ENCODE measurements at places on chromosomes 6 and 20. TPM values are rescaled to one million over a fixed set of nuclear protein-coding genes. Genes with fewer than 3 reads are reported as not detected.

The OR2H1 gene
- not detected for total RNA-seq

GRCh38 chr20:15594158-15594695, 979.0 kb downstream of the KIF16B start:
- H3K27ac ChIP-seq: no peak overlapping the region
- no peaks in the 10 kb centered on the region for H3K4me1 ChIP-seq
- no peaks in the 10 kb centered on the region for H3K27me3 ChIP-seq
- no peak for DNase-seq
- H3K36me3 ChIP-seq: no peaks in the 10 kb centered on the region
- H3K4me3 ChIP-seq: no peak overlapping the region

DNA sequence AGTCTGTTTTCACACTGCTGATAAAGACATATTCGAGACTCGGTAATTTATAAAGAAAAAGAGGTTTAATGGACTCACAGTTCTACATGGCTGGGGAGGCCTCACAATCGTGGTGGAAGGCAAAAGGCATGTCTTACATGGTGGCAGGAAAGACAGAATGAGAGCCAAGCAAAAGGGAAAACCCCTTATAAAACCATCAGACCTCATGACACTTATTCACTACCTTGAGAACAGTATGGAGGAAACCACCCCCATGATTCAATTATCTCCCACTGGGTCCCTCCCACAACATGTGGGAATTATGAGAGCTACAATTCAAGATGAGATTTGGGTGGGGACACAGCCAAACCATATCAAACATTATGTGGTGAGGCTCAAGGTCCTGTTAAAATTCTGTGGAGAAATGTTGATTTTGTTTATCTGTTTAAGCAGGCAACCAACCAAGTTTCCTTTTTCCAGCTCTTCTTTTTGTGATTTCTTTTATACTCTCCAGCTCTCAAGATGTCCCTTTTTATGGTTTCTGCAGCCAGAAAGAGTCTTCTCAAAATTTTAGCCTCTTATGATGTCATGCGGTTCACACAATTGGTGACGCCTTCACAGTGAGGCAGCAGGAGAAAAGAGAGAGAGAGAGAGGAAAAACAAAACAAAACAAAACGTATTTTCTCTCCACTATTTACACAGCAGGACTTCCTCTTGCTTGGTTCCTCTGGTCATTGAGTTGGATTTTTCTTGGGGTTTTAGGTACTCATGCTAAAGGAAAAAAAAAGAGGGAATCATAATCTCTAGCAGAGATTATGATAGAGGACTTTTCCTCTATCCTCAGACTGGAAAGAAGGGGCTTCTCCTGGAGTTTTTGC, 18.0 kb downstream of the AIG1 start:
- DNase-seq: no peak
- no peaks in the 10 kb centered on the region for H3K27me3 ChIP-seq
- no peak overlapping the region for H3K27ac ChIP-seq
- H3K4me3 ChIP-seq: no peak overlapping the region
- no peaks in the 10 kb centered on the region for H3K36me3 ChIP-seq
- H3K4me1 ChIP-seq: no peaks in the 10 kb centered on the region

DNA sequence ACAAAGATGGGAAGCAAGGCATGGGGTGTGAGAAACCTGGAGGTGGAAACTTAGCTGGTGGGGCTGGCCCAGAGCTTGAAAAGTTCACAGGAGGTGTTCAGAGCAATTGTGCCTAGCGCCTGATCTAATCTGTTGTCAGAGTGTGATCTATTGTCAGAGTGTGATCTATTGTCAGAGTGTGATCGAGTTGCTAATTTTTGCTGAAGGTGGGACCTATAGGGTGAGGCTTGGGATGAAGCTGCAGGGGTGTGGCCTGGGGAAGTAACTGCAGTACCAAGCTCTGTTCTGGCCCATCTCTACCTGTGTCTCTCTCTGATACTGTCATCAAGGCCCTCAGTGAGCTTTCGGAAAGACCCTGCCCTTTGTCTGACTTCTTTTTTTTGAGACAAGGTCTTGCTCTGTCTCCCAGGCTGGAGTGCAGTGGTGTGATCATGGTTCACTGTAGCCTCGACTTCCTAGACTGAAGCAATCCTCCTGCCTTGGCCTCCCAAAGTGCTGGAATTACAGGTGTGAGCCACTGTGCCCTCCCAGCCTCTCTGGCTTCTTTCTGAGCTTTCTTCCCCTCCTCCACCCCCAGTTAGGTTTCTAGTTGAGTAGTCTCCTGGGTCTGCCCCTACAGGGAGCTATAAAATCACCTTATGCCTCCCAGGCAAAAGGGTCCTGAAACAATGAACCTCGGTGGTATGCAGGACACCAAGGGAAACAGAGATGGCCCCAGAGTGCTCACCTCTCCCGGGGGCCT, 150.8 kb upstream of the RNF24 start:
- no peaks in the 10 kb centered on the region for H3K36me3 ChIP-seq
- H3K27me3 ChIP-seq: no peaks in the 10 kb centered on the region
- H3K4me1 ChIP-seq: peaks cover 11% of the 10 kb centered on the region
- H3K27ac ChIP-seq: no peak overlapping the region
- DNase-seq: no peak

- no peak overlapping the region for H3K4me3 ChIP-seq
- no peak for DNase-seq
- no peaks in the 10 kb centered on the region for H3K27me3 ChIP-seq
- H3K4me1 ChIP-seq: no peaks in the 10 kb centered on the region
Observed at GRCh38 chr20:54272901-54273488, 65.1 kb downstream of the PFDN4 start.

- no peak for DNase-seq
- peak overlapping the region; percentile 58 for H3K27ac ChIP-seq
- H3K36me3 ChIP-seq: no peaks in the 10 kb centered on the region
- no peaks in the 10 kb centered on the region for H3K27me3 ChIP-seq
- peaks cover 29% of the 10 kb centered on the region for H3K4me1 ChIP-seq
- no peak overlapping the region for H3K4me3 ChIP-seq
Observed at GRCh38 chr6:16432075-16433032, 194.0 kb downstream of the GMPR start.

DNA sequence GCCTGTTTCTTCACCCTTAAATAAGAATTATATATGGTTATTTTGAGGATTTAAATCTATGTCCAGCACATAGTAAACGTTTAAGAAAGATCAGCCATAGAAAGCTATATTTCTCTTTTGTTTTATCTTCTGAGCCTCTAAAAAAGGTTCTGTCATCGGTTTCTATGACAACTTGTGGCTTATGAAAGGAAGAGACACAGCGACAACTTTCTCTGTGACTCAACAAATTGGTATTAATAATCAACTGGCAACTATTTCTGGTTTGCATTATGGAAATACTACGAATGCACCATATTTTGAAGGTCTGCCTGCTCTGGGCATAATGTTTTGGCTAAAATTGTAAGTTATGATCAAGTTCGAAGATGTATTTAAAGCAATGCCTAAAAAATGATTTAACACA, 751.0 kb downstream of the CD109 start:
- no peaks in the 10 kb centered on the region for H3K27me3 ChIP-seq
- H3K36me3 ChIP-seq: no peaks in the 10 kb centered on the region
- no peak overlapping the region for H3K27ac ChIP-seq
- no peak overlapping the region for H3K4me3 ChIP-seq
- DNase-seq: no peak

- no peak overlapping the region for H3K4me3 ChIP-seq
- no peak overlapping the region for H3K27ac ChIP-seq
- H3K4me1 ChIP-seq: no peaks in the 10 kb centered on the region
Observed at GRCh38 chr6:10268111-10268510, 146.8 kb downstream of the TFAP2A start.

The RAET1E gene
- total RNA-seq: 2.1 TPM

DNA sequence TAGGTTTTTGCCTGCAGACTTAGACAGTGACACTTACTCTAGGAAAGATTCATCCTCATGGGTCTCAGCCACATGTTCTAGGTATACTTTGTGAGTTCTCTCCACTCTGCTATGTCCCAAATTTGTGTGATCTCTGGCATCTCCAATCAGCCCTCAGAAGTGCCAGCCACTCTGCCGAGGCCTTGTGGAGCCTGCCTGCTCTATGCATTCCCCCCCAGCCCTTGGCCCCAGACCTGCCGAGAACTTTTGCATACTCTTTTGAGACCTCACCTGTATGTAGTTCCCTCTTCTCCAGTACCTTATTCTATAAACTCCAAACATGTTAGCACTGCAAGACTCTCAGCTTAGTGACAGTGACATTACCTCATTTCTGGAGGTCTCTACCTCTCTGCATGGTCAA, 2170.5 kb upstream of the DEFB115 start:
- H3K4me1 ChIP-seq: no peaks in the 10 kb centered on the region
- no peak overlapping the region for H3K27ac ChIP-seq
- peak; percentile 33 for DNase-seq
- H3K27me3 ChIP-seq: no peaks in the 10 kb centered on the region

The DDO gene
- total RNA-seq: 1.7 TPM

The HLA-DQB1 gene
- total RNA-seq: 179 TPM

DNA sequence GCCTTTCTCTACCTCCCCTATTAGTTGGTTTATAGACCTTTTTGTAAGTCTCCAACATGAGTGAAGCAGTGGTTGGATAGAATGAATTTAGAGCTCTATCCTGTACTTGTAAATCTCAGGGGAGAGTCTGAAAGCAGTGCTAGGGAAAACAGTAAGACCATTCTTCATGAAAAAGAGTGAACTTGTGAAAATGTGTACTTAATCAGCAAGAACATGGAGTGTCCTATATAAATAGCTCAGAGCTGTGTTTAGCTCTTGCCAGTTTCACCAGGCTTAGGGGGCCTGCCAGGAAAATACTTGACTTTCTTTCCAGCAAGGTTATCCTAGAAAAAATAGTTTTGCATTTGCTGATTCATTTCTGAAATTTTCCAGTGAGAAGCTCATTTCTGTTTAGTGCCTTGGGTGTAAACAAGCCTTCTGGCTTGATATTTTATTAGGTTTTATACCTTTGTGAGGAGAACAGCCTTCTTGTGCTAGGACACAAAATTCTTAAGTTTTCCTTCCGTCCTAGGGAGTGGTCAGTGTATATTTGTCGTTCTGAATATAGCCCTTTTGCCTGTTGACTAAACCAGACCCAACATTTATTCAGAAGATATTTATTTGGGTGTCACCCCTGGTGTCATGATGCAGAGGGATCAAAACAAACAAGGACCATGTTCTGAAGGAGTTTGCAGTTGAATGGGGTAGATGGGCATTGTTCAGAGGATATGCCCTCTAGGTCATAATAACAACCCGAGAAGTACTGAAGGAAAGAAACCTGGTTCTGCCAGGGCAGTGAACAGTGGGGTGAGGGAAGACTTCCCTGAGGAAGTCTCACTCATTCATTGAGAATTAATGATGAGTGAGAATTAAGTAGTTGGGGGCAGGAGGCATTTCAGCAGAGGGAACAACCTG, 7.6 kb downstream of the ARFGEF2 start:
- H3K36me3 ChIP-seq: no peaks in the 10 kb centered on the region
- DNase-seq: no peak
- no peak overlapping the region for H3K27ac ChIP-seq

DNA sequence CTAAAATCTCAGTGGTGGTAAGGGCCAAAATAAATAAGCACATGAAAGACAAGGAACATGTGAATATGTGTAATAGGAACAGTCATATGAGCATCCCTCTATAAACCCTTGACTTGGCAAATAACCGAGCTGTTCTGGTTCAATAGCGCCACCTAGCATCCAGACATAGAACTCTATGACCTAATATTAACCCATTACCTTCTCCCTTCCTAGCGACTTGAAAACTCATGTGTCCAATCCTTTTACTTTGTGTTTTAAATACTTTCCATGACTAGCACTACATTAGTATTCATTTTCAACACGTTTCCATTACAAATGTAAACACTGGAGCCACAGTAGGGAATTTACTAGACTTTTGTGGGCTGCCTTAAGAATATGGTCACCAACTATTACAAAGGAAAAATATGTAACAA, 279.7 kb downstream of the UST start:
- no peaks in the 10 kb centered on the region for H3K36me3 ChIP-seq
- no peak overlapping the region for H3K4me3 ChIP-seq

DNA sequence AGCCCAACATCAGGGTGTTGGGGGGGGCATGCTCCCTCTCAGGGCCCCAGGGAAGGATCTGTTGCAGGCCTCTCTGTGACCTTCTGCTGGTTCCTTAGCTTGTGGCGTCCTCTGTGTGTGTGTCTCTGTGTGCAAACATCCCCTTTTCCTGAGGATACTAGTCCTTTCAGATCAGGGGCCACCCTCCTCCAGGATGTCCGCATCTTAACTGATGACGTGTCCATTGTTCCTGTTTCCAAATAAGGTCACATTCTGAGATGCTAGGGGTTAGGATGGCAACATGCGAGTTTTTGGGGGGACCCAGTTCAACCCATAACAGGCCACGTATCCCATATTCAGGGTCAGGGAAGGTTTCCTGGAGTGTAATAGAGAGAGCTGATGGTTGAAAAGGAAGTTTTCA, 40.9 kb downstream of the GMPR start:
- H3K27me3 ChIP-seq: no peaks in the 10 kb centered on the region
- H3K4me3 ChIP-seq: no peak overlapping the region
- H3K27ac ChIP-seq: no peak overlapping the region
- no peaks in the 10 kb centered on the region for H3K36me3 ChIP-seq
- no peak for DNase-seq

- H3K27ac ChIP-seq: no peak overlapping the region
- DNase-seq: no peak
- no peaks in the 10 kb centered on the region for H3K27me3 ChIP-seq
- no peaks in the 10 kb centered on the region for H3K36me3 ChIP-seq
- H3K4me1 ChIP-seq: peaks cover 18% of the 10 kb centered on the region
Observed at GRCh38 chr6:30767158-30767943, 23.0 kb upstream of the IER3 start.

The SPATS1 gene
- total RNA-seq: not detected

The TFAP2C gene
- total RNA-seq: not detected

DNA sequence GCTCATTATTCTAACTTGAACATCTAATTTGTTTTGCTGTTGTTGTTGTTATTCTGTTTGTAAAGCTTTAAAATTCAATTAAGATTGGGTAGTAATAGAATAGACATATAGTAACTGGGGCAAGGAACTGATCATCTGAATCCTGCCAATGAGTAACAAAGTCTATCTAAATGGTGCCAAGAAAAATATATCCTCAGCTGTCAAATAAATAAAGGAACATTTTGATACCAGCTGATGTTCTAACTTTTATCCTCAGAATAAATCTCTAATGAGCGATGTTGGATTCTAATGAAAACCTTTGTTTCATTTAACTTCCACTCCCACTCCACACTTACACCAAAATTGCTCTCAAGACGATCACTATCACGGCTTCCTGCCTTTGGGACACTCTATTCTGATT, 210.9 kb downstream of the TINAG start:
- no peak overlapping the region for H3K4me3 ChIP-seq
- H3K27me3 ChIP-seq: no peaks in the 10 kb centered on the region
- no peak overlapping the region for H3K27ac ChIP-seq
- DNase-seq: no peak

DNA sequence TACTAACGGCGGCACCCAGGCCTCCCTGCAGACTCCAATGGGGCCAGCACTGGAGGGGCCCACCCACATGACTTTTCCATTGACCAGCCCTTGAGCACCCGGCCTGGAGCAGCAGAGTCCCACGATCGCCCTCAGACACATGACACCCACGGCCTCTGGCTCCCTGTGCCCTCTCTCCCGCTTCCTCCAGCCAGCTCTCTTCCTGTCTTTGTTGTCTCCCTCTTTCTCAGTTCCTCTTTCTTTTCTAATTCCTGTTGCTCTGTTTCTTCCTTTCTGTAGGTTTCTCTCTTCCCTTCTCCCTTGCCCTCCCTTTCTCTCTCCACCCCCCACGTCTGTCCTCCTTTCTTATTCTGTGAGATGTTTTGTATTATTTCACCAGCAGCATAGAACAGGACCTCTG, 26.1 kb upstream of the FANCE start:
- H3K27ac ChIP-seq: no peak overlapping the region
- DNase-seq: no peak
- peaks cover 8% of the 10 kb centered on the region for H3K4me1 ChIP-seq
- no peaks in the 10 kb centered on the region for H3K27me3 ChIP-seq
